CD4-positive, alpha-beta T cell treated with Interferon alpha-2 for 1 hour (primary cell): ENCODE measurements at places on chromosomes 12 and 14.

- DNase-seq, result no peak
These were observed 52.9 kb downstream of the ANO6 start for GRCh38 chr12:45268672-45269411.

- no peak for DNase-seq
These were observed 7.3 kb upstream of the FAM234B start for GRCh38 chr12:13036881-13037280.

DNA sequence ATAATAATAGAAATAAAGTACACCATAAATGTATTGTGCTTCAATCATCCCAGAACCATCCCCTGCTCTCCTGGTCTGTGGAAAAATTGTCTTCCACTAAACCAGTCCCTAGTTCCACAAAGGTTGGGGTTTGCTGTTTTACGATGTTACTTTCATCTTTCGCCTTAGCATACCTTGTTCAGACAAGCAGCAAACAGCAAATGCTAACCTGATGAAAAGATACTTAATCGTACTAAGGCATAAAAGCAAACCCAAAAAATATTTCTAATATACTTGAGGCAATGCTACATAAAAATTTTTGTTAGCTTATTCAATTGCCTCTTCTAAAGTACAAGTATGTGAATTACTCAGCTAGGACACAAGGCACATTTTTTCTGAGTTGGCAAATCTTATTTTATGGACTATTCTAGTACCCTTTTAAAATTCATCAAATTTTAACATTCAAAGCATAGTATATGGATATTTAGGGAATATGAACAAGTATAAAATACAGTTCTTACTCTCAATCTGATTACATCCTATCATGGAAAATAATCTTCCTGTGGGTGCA lies 97.1 kb upstream of the PLEKHG7 start:
- no peak for DNase-seq

DNA sequence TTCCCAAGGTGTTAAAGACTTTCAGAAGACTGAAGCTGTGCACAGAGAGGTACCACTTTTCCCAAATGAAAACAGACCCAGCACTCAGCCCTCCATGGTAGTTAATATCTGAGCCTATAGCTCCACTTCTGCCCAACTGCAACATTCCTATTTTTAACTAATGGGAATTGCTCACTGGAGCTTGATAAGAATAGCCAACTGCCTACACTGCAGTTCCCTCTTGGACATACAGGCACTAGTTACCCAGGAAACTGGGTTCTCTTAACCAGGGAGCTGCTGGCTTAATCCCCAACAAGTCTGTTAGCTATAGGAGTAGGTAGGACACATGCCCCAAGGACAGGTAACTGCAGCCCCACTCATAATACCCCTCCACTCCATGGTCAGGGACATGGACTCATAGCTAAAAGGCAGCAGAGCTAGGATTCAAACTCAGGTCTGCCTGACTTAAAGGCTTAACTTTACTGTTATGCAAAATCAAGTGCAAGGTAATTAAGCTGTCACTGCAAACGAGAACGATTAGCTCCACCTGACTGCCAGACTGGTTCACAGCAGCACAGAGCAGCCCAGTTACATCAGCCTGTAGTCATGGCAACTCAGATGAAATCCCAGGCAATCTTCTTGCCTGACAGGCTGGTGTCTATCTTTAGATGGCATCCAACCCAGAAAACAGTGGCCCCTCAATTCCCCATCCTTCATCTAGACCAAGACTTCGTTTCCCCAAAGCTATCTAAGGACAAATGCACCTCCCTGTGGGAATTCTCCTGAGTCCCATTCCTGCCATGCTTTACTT lies 77.1 kb upstream of the ACTN1 start:
- DNase-seq, result no peak

- DNase-seq, result no peak
These were observed 49.7 kb downstream of the FRS2 start for GRCh38 chr12:69519871-69520270.
